ENCODE measurements at places on chromosomes 5 and 9.
A peak's percentile ranks its signal among the peaks of the same experiment; 100 is the strongest.

GRCh38 chr5:33258553-33258952 lies 182.2 kb upstream of the TARS1 start:
- no peak for DNase-seq

DNA sequence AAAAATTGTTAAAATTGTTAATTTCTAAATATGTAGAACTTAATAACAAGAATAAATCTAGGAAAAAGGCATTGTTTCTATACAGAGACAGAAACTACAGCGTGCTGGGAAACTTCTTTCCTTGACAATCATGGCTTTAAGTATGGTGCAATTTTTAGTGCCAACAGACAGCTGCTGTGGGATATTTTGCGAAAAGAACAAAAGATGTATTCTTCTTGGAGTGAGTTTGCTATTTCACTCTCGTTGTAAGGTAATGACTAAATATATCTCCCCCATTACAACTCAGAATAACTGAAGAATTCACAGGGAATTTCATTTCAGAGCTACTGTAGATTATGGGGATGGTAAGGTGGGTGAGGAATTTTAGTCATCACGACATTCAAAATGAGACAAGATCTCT lies 2055.0 kb upstream of the ACO1 start:
- DNase-seq: no peak

DNA sequence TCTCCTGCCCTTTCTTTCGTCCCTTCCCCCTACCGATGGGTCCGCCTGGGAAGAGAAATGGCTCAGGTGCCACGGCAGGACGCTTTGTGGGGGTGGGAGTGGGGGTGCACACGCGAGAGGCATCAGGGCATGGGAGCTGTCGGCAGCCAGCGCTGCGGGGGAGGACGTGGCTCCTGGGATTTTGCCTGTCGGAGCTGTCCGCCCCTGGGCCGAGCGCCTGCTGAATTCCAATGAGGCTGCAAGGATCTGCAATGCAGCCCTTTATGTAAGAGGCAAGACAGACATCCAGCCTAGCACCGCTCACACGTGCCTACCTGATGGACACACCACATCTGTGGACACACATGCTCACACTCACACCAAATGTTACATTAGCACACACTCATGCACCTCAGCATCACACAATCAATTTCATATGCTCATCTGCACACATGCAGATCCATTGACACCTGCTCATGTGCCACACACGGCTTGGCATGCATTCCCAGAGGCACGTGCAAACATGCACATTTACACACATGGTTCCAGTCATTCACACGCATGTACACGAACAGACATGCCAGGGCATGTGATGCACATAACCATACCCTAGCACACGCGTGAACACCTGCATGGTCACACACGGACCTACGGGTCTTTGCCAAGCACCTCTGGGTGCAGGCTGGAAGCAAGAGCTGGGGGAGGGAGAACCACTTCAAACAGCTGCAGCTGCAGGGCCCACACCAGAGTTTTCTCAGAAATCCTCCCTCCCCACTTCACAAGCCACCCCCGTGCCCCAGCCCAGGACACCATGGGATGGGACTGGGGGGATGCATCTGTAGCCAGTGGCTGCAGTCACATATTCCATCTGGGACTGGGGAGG lies 1.4 kb downstream of the GRIN1 start:
- no peak for DNase-seq

DNA sequence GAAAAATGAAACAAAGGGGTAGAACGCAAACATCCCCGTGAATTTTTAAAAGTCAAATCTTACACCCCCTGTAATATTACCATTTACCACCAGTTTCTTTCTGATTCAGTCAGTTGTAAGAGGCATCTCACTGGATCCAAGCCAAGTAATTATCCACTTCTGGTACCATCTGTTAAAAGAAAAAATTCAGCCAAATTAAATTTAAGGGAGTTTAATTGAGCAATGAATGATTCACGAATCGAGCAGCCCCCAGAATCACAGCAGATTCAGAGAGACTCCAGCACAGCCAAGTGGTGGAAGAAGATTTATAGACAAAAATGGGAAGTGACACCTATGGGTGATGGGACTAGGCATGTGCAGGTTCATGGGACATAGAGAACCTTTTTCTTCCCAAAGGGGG lies 29.9 kb upstream of the MTMR12 start:
- DNase-seq: no peak

- no peak for DNase-seq
Observed at GRCh38 chr5:1507457-1507856, 16.3 kb downstream of the LPCAT1 start.

- DNase-seq: no peak
Observed at GRCh38 chr9:109474170-109474569, 23.9 kb downstream of the PTPN3 start.

DNA sequence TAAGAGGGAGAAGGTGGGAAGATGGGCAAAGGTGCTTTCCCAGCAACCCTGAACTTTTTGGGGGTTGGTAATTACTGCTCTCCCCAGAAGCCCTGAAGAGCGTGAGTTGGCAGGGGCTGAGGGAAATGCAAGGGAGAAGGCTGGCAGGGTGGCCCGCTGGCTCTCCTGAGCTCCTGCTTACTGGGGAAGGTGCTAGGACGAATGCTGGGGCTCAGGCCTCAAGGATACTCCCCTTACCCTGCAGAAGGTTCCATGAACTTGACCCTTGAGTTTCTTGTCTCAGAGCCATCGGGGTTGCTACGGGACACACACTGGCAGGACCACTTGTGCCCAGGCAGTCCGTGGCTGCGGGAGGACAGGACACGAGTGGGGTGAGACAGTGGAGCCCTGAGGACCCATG lies 1.2 kb downstream of the FAM163B start:
- DNase-seq: no peak

DNA sequence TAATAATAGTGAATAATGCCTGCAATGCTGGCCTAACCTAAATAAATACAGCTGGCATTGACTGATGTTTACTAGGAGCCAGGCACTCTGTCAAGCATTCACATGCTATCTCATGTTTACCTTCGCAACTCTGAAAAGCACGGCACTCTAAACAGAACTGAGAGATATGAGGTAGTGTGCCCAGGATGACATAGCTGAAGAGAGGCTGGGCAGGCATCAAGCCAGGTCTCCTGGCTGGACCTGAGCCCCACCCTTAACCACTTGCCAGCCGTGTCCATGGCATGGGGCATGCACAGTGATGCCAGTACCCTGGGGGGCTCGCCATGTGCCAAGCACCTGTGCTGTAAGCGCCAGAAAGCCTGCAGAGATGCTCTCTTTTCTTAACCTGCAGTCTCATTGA lies 119.4 kb upstream of the MVB12B start:
- no peak for DNase-seq

DNA sequence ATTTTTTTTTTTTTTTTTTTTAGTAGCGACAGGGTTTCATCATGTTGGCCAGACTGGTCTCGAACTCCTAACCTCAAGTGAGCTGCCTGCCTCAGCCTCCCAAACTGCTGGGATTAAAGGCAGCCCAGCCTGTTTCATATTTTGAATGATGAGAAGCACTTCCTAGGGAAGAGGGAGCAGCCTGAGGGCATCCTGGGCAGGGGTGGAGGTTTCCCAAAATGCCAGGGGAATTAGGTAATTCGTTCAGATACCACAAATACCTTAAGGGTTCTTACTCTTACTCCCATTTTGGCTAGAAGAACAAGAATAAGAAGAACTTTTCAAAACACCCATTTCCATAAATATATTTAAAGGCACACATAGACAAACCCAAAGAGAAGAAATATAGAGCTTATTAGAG lies 29.5 kb upstream of the RAPGEF1 start:
- no peak for DNase-seq

GRCh38 chr5:41735213-41735612 lies 135.0 kb downstream of the OXCT1 start:
- DNase-seq: no peak

DNA sequence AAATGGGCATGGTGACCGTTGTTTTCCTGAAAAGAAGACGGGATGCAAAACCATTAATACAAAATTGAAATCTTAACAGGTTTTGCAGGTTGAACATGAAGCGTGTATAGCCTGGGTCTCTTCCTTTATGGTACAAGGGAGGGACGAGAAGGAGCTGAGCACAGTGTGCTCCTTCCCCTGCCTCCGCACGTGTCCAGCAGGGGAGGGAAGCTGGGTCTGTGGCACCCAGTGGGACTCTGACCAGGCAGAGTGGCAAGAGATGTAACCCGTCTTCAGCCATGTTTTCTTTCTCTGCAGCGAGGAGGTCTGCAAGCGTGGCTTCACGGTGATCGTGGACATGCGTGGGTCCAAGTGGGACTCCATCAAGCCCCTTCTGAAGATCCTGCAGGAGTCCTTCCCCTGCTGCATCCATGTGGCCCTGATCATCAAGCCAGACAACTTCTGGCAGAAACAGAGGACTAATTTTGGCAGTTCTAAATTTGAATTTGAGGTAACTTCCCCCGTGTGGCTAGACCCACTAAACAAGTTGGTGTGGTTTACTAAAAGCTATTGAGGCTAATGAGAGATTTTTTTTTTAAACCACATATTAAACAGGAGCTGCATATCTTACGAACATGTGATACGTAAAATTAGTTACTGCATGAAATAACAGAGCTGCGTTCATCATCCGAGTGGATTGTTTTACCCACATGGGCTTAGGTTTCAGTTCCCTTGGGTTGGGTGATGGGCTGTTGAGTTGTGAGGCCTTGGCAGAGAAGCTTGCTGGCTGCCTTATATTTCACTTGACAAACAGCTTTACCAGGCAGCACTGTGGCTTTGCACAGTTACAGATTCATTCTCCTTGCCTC lies 143.7 kb downstream of the TRIO start:
- no peak for DNase-seq

GRCh38 chr5:14413331-14413750 lies 168.3 kb upstream of the OTULINL start:
- peak; percentile 17 for DNase-seq

DNA sequence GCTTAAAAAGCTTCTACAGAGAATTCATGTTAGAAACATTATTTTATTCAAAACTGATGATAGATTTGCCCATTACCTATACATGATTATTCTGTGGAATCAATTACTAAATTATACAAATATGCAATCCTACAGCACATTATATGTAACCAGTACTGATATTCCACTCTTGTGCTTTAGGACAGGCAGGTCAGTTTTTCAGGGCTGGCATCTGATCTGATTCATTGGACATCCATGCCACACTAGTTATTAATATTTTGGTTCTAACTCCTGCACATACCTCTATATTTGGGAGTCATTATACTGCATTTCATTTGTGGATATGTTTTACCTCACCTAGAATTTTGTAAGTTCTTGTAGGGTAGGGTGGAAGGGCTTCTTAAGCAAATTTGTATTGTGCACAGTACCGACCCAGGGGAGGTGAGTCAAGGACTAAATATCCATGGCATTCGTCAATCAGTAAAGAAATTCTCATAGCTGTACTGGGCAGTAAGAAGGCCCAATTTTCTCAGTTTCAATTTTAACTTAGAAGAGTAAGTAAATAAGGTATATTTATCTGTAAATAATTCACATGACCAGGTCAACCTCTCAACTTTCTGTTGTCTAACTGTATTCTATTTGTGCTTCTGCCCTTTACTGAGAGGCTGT lies 33.5 kb downstream of the ELOVL7 start:
- no peak for DNase-seq

GRCh38 chr5:106171708-106172107 lies 1499.0 kb downstream of the EFNA5 start:
- DNase-seq: no peak

DNA sequence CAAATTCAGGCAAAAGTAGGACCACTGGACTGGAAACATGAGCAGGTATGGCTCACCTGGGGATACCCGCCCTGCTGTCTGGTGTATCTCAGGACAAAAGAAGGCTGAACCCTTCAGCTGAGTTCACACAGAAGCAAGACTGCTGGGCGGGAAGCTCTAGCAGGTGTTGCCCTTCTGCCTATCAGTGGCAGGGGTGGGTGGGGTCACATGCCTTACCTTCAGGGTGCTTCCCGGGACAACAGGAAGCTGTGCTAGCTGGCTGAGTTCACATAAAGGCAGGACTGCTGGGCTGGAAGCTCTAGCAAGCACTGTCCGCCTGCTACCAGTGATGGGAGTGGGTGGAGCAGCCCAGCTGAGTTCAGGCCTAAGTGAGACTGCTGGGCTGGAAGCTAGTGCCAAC lies 498.8 kb upstream of the ZNF608 start:
- DNase-seq: no peak

- no peak for DNase-seq
Observed at GRCh38 chr9:95810133-95810532, 65.4 kb upstream of the ERCC6L2 start.

DNA sequence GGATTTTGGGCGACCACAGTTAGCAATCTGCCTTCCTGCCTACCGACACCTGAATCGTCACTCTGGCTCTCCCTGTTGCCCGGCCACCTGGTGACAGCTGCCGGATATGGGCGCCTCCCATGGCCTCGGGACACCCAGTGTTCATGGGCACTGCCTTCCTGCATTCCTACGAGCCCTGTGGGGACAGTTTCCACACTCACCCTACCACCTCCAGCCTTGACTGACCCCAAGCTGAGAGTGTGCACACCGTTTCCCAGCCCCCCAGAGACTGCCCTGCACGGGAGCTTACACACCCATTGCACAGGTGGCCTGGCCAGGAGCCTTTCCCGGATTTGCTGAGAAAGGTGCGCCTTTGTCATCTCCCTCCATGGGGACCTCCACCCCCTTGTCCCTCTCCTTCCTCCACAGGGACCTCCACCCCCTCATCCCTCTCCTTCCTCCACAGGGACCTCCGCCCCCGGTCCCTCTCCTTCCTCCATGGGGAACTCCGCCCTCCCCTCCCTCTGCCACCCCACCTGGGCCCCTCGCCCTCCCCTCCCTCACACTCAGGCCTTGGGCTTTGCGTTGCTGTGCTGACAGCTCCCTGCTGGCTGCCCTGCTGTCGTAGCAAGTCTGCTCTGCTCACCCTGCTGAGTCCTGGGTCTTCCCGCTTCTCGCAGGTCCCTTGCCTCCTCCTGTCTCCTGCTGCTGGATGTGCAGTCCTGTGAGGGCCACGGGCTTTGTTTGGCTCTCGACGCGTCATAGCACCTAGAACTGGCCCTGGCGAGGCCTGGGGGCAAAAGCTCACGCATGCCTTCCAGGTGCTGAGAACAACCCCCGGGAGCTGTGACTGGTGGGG lies 48.4 kb downstream of the MRPL36 start:
- DNase-seq: no peak

DNA sequence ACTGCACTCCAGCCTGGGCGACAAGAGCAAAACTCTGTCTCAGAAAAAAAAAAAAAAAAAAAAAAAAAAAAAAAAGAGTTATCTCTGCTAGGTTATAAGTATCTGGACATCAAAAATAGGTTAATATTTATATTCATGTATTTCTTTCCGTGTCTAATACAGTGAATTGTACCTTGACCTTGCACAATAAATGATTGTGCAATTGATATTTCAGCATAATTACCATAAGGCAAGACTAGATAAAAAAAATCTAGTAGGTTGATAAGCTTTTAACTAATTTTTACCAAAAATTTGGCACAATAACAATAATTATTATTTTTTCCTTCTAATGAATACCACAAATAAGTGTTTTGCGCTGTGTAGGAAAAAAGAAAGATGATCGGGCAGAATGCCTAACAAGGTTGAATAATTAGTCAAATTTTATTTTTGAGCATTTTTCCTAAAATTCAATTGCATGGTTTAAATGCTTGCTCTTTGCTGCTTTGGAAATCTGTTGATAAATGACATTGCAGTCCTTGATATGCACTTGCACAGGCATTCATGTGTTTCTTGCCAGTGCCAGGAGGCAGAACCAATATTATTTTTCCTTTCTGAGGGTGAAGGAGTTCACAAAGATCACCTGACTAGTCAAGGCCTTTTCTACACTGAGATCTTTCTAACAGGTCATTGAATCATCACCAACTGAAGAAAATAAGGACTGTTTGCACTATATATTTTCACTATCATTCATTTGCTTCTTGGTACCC lies 127.5 kb downstream of the ARRDC3 start:
- no peak for DNase-seq

All from activated CD4-positive, alpha-beta T cell treated with anti-CD3 and anti-CD28 coated beads for 4 hours (primary cell).